Astrocyte of the hippocampus (primary cell): ENCODE measurements at places on chromosomes 11 and 22.

GRCh38 chr22:27993774-27994350, 74.8 kb upstream of the PITPNB start:
- no peak for DNase-seq

- DNase-seq: no peak
Observed at GRCh38 chr11:74478877-74479731, 11.8 kb upstream of the KCNE3 start.

DNA sequence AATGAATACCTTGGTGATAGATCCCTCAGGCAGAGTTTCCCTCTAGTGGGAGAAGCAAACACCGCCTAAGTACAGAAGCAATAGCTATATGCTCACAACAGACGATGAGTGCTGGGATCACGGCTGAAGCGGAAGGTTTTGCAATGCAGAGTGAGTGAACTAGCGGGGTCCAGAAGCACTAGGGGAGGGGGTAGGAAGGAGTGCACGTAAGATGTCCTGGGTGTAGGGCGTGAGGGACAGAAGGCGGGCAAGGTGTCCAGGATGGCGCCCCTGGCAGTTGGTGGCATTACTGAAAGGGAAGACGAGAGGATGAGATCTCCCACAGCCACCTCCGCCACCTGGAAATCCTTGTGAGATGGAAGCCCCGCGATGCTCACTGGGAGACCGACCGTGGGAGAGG, 81.0 kb downstream of the ETS1 start:
- DNase-seq: no peak

- no peak for DNase-seq
Observed at GRCh38 chr22:46025225-46025972, 48.4 kb upstream of the WNT7B start.

- peak; percentile 34 for DNase-seq
Observed at GRCh38 chr11:44775366-44775984, 48.7 kb downstream of the TSPAN18 start.

- DNase-seq: peak; percentile 69
Observed at GRCh38 chr22:45585437-45585755, 82.7 kb downstream of the FBLN1 start.

DNA sequence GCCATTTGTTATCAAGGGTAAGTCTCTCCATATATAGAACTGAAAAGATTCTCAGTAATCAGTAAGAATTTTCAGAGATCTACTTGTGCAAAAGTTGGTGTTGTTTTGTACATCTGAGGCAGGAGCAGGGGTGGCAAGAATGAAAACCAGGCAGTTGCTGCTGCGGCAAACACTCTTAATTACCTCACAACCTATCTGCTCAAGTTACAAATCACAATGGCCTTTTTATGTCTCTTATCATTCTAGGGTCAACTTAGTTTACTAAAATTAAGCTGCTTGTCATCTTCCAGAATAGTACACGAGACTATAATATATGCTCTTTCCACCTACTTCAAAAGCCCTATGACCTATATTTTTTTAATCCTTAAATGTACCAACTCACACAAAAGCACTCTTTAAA, 14.3 kb upstream of the FSHB start:
- DNase-seq: no peak

- no peak for DNase-seq
Observed at GRCh38 chr11:104130161-104130560, 33.8 kb downstream of the PDGFD start.

DNA sequence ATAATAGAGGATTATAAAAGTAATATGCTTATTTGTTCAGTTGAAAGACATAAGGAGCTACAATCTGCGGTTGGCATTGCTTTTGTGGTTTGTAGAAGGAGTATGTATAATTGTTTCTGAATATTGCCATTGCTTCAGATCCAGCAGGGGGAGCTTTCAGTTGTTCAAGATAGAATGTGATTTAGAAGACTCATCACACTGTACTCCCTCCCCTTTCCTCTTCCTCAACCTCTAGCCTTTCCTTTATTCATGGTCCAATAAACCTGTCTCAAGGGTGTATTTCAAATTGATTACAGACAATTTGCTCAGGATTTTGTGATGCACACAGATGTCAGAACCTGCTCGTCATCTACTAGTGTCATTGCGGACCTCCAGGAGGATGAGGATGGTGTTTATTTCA, 9.8 kb downstream of the PRMT3 start:
- peak; percentile 51 for DNase-seq

GRCh38 chr11:31870609-31871309, 59.6 kb upstream of the PAX6 start:
- peak; percentile 78 for DNase-seq

DNA sequence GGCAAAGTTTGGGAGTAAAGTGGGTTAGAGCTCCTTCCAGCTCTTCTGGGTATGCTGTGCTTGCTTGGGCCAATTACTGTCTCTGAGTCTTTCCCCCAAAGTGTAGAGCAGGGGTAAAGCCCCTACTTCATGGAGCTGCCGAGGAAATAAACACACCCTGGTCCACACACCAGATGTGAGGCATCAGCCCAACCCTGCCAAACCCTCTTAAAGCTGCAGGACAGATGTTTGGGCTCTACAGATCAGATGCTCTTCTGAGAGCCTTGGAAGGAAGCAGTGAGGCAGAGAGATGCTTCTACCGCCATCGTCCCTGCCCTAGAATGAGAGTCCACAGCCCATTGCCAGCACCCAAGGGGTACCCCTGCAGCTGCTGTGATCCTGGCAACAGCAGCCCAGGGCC, 64.7 kb downstream of the ELFN2 start:
- no peak for DNase-seq

GRCh38 chr11:96367342-96367741, 22.4 kb downstream of the CCDC82 start:
- no peak for DNase-seq

DNA sequence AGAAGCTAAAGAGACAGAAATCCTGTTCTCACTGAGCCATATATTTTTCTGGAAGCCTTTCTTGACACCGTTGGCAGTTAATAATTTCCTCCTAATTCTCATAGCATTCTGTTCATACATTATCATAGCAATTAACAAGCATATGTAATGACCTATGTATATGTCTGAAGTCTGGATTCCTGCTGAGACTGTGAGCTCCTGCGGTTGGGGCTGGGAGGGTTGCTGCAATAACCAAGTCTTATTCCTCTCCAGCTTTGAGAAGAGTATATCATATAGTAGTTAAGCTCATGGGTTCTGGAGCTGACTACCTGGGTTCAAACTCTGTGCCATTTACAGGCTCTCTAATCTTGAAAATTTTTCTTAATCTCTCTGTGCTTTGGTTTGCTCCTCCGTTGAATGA, 175.2 kb downstream of the MAML2 start:
- no peak for DNase-seq

DNA sequence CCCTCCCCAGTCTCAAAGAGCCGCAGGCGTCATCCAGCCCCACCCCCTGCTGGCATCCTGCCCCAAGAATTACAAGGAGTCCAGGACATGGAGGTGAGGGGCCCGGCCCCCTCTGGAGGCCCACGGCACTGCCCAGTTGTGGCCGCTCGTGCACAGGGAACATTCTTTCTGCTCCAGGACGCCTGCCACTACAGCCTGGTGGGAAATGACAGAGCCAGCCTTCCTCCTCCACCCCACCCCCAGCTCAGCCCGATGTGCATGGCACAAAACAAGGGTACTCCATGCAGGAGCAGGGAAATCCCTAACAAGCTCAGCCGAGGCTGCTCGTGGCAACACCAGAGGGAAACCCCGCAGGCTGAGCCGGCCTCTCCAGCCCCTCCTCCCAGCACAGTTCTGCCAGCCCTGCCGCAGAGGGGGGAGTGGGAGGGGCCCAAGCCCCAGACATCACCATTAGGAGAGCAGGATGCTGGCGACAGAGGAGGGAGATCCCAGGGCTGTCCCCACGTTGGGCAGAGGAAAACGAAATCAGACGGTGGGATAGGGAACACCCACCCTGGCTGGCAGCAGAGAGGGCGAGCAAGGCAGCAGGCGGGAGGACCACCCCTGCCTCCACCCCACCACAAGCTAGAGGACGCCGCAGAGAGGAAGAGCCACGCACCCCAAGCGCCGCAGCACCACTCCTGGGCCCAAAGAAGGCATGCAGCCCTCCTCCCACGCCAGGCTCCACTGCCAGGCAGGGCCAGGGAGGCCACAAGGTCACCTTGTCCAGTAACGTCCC, 10.0 kb downstream of the IGSF9B start:
- DNase-seq: peak; percentile 38

- no peak for DNase-seq
Observed at GRCh38 chr11:102546427-102546826, 15.9 kb upstream of the MMP7 start.

DNA sequence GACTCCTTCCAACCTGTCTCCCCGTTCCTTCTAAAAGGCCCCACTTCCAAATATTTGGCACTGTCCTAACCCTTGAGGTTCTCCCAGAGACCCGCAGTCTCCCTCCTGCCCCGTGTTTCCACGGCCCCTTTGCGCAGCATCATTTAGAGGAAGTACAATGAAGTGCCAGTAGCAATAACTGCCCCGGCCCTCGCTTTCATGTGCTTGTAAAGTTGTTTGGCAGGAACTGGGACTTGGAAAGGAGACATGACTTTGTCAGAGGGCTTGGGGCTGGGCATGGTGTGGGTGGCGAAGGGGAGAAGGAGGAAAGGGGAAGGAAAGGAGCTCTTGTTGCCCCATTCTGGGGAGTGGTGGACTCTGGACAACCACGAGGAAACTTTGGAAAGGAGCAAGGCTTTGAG, 2.6 kb downstream of the CD44 start:
- peak; percentile 35 for DNase-seq

DNA sequence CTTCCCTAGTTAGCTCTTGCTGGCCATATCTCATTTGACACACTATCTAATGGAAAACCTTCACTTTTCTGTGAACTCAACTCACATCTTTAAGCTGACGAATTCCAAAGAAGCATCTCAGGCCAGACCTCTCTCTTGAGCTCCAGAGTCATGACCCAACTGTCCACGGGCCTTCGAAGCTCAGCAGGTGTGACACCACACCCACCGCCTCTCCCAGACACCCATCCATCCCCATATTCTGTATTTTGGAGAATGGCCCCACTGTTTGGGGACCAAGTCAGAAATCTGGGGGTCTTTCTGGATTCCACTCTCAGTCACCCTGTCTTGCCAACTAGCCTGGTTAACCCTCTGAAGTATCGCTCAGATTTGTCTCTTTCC, 125.8 kb downstream of the ST3GAL4 start:
- no peak for DNase-seq

DNA sequence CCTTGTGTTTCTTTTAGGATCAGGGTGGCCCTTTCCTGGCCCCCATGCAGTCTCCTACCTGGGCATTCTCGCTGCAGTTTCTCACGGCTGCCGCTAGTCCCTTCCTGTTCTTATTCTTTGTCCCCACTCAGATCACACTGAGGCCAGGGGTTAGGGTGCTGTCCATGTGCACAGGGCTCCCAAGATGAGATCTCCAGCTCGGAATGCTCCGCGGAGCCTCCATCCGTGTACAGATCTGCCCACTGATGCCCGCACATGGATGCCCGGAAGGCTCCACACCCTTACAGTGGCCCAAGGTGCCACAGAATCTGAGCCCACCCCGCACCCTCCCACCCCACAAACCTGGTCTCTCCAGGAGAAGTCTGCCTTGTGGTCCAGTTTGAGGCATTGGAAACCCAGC, 457.3 kb downstream of the TBC1D22A start:
- no peak for DNase-seq

DNA sequence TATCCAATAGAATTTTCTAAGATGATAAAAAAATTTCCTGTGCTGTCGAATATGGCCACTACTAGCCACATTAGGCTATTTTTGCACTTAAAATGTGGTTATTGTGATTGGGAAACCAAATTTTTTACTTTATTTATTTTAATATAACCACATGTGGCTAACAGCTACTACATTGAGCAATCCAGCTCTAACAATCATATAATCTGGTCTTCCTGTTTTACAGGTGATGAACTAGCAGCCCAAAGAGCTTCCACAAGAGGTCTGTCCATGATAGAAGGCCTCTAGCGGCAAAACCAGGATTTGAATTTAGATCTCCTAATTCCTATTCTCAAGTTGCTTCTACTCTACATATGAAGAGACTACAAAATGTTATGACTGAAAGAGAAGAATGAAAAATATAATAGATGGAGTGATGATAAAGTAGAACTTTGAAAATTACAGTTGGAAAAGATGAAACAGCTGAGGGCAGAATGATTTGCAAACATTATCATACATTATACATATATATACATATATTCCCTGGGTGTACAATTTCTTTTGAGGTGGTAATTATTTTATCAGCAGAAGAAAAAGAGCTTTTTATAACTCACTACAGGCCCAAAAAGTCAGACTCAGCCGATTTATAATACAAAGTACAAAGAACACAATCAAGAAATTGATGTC, 363.5 kb upstream of the PITPNB start:
- no peak for DNase-seq

GRCh38 chr11:68293708-68294107, 18.7 kb upstream of the LRP5 start:
- DNase-seq: no peak

DNA sequence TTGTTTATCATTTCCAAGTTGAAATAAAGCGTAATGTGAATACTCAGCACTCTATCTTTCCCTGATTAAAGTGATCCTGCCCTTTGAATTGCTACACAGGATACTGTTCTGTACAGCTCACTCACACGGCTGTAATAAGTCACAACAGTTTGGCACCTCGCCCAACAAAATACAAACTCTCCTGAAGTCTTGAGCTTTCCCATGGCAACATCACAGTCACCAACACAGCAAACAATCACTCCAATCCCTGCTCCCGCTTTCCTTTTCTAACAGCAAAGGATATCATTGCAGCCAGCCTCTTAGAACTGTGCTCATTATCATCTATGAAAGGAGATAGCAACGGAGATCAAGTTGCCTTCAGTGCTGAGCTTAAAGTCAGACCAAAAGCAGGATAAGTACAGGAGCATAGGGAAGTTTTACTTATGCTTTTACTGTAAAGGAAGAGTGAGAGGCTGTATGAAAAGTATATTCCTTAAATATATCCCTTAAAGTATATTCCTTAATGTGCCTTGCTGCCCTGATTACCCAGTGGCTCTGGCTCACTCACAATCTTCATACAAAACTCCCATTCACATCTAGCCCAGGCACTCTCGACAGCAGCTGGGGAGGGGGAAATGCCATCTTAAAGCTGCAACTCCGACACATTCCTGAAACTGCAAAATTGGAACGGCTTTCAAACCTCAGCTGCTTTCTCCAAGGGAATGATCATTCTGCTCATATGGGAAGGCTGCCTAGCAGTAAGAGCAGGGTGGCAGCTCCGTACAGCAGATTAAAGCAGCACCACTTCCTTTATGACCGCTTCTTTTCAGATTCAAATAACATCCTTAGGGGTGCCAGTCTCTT, 35.8 kb downstream of the MAML2 start:
- peak; percentile 99 for DNase-seq
